GM10248 (cell line): ENCODE measurements at places on chromosomes 1 and 21.

DNA sequence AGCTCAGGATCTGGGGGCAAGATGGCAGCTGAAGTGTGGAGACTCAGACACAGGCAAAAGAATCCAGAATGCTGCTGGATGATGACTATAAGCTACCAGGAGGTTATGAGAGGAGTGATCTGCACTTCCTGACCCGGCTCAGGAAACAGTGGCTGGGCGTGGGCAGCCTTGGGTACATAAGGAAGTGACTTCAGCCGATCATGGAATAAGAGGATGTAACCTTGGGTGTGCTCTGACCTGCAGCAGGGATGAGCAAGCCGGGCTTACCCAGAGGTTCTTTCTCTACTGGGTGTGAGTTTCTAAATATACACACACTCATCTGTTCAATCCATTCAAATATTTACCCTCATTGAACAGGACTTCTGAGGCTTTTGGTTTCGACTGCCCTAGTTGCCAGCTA, 62.7 kb downstream of the CD34 start:
- DNase-seq, result peak; percentile 28

DNA sequence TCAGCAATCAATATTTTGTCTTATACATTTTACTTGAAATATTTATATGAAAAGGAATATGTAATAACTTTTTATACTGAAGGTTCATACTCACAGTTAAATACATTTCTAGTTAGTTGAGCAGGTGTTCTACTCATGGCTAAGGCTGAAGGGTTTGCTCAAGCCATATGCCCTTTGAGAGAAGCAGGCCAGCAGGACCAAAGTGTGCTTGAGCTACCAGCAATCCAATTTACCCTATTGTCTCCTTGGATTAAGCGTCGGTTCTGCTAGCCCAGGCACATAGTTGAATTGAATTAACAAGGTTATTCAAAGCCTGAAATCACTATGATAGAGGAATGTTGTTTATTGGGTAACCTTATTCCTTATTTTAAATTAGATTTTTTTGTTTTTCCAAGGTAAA, 151.5 kb upstream of the BACE2 start:
- no peak for DNase-seq

DNA sequence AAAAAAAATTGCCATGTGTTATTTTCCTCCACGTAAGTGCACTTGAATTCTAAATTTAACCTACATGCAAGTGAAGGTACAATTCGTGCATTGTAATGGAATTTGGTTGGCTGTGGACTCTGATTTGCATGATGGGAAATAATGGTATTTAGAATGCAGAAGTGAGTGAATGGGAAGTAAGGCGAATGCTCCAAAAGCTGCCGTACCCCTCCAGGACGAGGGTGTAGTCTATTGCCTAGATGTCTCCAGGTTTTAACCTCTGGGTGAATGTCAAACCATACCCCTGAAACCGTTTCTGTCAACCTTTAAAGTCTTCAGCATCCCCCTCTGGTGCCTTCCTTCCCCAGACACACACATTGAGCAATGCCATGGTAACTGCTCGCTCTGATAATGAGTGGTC, 44.5 kb downstream of the KIAA0040 start:
- no peak for DNase-seq

DNA sequence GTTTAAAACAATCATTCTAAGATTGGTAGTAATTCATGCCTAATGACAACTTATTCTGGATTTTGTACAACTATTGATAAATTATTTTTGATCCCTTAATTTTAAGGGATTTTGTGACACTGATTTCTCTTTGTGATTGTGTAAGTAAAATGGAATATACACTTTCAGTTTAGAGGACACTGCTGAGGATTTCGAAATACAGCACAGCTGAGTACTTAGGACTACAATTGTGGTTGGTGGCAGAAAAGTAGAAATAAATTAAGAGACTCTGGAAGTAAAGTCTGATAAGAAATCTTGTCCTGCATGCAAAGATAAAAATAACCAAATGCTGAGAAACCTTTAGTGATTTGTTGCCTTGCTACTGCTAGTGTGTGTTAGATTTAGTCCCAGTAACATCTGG, 40.0 kb downstream of the TYW3 start:
- no peak for DNase-seq

DNA sequence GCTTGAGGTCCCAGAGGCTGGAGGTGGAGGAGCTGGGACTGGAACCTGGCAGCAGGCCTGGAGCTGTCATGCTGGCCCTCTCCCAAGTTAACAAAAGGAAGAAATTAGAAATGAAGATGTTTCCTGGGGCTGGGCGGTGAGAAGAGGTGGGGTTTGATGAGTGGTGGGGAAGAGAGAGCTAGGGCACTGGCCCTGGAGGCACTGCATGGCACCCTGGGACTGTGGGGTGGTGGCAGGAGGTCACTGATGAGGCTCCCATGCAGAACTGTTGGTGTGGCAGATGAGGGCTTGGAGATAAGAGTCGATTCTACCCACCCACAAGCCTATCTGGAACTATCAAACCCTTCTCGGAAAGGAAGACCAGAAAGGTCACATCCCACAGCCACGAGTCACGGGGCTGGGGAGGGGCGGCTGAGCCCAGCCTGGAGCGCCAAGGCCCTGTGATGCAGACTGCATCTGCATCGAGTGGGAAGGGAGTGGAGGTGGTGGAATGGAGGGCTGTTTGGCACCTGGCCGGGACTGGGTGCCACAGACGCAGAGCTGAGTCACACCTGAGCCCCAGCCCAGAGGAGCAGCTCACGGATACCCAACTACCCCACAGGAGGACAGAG, 29.4 kb downstream of the MRPL37 start:
- DNase-seq, result no peak

DNA sequence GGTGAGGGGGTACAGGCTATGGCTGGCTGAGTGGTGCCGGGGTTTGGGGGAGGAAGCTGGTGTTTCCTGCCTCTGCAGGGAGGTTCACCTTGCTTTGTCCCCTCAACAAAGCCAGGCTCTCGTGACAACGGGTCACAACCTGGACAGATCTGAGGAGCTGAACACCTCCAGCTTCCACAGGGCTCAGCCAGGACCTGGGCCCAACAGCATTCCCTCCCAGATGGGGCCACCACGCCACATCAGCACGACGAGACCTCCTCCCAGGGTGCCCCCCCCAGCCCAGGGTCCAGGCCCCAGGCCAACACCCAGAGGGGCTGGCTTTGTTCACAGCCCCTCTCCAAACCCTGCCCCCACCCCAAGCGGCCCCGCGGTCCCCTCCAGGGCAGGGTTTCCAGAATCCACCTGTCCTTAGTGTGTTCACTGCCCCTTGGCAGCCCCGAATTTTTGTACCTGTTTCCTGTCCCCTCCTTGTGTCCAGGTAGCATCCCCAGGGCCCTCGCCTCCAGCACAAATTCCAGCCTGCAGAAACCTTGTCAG, 34.7 kb downstream of the UBE2G2 start:
- DNase-seq, result no peak

- DNase-seq, result no peak
These were observed 182.9 kb upstream of the KCND3 start for GRCh38 chr1:112172294-112172882.

- no peak for DNase-seq
These were observed 165.1 kb downstream of the TGFB2 start for GRCh38 chr1:218510153-218510772.

DNA sequence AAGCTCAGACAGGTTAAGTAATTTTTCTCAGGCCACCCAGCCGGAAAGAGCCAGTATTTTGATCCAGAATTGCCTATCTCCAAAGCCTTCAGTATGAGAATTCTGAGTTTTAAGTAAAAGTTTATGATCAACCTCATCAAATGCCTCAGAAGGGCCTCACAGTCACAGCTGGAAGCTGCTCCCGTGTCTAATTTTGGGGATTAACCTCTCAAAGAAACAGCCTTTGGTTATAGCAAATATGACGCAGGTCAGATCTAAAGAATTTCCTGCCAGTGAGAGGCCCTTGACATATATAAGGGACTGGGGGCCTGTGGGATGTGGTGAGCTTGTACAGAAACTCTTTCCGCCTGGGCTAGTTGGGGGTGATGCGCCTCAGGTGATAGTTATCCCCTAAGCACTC, 2.3 kb downstream of the EXTL1 start:
- DNase-seq, result no peak

DNA sequence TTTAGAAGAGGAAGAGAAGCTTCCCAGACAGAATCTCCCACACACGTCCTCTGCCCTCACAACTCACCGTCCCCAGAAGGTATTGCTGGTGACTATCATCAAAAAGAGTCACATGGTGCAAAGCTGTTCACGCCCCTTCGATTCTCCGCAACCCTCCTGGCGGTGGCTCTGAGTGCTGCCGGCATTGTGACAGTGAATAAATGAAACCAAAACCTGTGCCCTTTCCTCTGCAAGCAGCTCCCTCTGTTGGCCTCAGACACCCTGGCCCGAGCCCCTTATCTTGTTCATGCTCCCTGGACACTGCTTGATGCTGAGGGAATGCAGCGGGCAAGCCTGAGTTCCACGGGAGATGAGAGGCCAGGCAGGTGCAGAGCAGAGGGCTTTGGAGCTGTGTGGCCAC, 510.3 kb downstream of the NPHP4 start:
- DNase-seq, result no peak

DNA sequence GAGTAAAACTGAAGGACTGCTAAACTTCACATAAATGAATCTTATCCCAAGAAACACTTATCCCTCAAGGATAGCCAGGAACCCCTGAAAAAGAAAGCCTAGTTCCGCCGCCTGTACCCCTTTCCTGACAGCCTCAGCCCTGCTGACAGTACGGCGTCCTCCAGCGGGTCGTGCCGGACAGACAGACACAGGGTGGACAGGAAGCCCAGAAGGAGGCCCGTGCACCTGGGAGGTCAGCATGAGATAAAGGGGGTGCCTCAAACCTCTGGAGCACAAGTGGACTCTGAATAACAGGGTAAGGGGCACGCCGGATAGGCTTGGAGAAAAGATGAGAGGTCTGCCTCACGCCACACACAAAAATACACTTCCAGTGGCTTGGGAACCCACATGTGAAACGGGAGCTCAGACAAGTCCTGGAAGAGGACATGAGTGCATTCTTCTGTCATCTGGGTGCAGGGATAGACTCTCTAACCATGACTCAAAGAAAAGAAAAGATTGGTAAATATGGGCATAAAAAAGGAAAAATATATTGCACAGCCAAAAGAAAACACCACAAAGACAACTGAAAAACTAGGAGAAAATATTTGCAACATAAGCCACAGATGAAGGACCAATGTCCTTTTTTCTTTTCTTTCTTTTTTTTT, 17.3 kb upstream of the ADARB1 start:
- no peak for DNase-seq

GRCh38 chr1:228871314-228872061, 136.2 kb downstream of the RHOU start:
- no peak for DNase-seq

DNA sequence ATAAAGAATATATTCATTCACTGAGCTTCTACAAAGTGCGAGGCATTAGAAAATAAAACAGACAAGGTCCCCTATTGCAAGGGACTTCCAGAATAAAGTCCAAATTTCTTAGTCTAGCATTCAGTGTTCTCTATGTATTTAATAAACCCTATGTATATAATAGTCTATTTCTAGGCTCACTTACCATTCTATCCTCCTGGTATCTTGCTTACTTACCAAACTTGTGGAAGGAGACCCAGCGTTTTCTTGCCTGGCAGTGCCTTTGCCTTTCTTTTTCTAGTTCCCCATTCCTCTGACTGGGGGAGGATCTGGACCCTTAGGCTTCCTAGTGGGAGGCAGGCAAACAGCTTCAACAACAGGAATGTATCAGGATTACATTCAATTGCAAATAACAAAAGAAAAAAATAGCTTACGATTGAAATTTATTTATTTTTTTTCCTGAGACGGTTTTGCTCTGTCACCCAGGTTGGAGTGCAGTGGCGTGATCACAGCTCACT, 690 bp upstream of the RNF19B start:
- no peak for DNase-seq

DNA sequence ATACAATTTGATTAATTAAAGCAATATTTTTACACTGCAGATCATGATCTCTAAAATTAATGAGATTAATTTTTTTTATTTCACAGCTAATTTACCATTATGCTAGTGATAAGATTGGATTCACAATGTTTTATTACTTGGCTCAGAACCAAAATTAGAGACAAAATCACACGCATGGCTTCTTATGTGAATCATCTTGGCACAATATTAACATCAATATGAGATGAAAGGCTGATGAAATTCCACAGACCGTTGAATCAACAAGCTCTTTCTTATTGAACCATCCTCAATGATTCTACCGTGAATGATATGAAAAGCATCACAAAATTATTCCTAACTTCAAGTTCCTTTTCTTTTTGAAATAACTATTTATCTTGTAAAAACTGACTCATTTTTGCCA, 544.9 kb downstream of the KCNT2 start:
- no peak for DNase-seq

GRCh38 chr21:15190837-15191236, 126.0 kb upstream of the NRIP1 start:
- DNase-seq, result no peak

GRCh38 chr1:203300441-203301330, 4.6 kb upstream of the BTG2 start:
- no peak for DNase-seq

DNA sequence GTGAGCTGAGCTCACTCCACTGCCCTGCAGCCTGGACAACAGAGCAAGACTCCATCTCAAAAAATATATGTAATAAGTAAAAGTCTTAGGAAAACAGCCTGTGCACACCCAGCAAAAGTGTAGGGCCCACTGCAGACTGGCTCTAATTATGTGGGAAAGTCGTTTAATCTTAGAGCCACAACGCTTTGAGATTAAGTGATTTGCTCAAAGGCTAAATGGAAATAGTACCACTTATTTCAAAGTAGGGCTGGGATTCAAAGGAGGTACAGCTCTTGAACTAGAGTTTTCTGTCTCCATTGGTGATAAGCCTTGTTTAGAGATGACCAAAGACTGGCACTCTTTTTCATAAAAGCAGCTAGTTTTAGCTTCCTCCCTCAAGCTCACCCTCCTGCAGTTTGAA, 2.2 kb downstream of the TACSTD2 start:
- DNase-seq, result no peak
